AG10803 (cell line): ENCODE measurements at places on chromosomes 1 and 21.

DNA sequence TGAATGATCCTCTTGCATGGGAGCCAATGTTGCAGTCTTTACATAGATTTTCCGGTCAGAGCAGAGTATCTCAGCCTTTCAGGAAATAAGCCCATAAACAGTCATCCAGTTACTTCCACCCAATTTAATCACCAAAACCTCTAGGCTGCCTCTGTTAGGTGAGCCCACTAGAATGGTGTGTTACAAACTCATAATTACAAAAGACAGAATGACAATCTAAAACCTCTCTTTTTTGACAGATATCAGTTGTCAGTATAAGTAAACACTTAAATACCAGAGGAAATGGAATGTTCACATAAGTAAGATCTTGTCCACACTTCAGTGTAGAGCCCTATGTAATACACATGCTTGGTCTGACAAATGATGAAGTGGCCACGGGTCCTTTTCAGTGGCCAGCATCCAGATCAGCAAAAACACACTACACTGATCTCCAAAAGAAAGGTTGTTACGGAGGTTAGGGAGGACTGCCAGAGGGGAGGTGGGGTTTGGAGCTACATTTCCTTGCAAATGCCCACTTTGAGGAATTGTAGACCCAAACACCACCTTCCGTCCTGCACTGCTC lies 71.3 kb upstream of the FBXO28 start:
- no peak for DNase-seq

DNA sequence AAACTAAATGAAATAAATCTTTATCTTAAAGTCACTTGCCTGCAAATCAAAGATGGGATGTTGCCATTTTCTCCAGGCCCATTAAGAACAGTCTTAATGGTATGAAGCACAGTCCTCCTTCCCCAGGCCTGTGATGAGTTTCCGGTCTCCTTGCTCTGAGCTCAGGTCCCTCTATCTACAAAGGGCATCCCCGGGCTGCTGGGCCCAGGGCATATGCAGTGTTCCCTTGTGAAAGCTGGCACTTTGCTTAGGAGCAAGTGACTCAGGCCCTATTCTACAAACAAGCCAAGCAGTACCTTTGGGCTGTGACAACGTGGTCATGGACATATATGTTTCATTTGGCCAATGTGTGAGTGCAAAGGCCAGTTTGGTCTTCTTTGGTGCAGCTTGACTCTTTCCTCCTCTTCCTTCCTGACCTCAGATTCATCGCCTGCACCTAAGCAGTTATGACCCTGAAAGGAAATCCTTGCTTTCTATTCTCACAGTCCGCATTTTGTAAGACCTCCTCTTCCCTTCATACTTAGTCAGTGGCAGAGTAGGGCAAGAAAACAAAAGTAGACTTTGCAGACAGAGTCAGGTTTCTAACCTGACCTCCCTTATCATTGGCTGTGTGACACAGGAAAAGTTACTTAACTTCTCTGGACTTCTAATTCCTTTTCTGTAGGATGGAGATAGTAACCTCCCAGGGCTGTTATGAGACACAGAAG lies 109.5 kb downstream of the ERG start:
- DNase-seq: no peak

- no peak for DNase-seq
These were observed 123.5 kb upstream of the CXADR start for GRCh38 chr21:17389311-17389710.

GRCh38 chr21:26130249-26130881 lies 40.2 kb downstream of the APP start:
- DNase-seq: peak; percentile 26

- no peak for DNase-seq
These were observed 57.1 kb downstream of the SLC27A3 start for GRCh38 chr1:153832293-153832692.

DNA sequence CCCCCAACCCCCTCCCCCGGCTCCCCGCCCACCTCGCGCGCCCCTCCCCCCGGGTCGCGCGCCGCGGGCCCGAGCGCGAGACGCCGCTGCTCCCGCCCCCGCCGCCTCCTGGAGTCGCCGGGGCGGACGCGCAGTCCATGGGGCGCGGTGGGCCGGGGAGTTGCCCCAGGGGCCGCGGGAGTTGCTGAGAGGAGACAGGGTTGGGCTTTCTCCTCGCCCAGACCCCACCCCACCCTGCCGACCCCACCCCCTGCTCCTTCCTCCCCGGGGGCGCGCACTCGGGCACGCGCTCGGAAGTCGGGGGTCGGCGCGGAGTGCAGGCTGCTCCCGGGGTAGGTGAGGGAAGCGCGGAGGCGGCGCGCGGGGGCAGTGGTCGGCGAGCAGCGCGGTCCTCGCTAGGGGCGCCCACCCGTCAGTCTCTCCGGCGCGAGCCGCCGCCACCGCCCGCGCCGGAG lies at the start of gene LAMC1:
Gene LAMC1 (plus strand): TSS at position 275 of the 455 bp plus-strand sequence. CDS start 297 bp downstream, outside the sequence.
- peak; percentile 82 for DNase-seq

DNA sequence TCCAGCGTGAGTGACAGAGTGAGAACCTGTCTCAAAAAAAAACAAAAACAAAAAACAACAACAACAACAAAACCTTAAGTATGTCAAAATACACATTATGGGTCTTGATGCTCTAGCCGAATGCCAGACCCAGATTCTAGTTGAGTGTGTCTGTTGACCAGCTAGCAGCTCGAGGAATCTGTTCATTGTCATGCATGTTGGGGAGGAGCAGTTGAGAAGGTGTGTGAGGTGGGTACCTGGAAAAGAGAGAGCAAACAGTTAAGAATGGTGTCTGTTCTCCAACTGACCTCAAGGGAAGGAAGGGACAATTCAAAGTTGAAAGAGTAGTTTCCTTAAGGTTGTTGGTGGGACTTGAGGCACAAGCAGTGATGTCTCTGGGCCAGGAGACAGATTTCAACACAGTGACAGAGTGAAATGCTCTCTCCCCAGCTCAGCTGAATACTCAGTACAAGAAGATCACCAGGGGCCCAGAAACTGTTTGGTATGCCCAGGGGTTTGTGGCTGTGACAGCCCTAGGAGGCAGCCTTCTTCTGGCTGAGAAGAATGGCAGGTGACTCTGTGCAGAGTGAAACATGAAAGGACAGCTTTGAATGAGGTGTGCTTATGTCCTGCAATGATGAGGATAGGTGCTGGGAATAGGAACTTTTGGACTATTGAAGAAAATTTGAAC lies 14.4 kb upstream of the POU2F1 start:
- DNase-seq: no peak

DNA sequence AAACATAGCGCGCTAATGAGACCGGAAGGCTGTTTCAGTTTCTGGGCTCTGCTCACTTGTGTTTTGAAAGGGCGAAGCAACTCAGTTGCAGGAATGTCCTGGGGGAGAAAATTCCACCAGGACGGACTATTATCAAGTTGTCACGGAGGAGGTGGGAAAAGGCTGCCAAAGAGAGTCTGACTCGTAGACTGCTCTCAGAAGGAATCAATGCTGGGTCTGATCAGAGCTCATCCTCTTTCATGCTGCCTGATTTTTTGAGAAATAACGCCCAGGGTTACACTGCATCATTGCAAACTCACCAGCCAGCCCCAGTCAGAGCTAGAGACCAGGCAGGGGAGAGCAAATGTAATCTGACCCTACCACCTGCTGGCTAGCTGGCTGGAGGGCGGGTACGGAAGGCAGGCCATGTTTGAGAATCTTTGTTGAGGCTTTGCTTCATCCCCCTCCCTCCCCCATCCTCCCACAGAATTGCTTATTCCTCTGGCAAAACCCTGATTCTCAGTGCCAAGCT lies 36.4 kb upstream of the BCL9 start:
- peak; percentile 17 for DNase-seq

DNA sequence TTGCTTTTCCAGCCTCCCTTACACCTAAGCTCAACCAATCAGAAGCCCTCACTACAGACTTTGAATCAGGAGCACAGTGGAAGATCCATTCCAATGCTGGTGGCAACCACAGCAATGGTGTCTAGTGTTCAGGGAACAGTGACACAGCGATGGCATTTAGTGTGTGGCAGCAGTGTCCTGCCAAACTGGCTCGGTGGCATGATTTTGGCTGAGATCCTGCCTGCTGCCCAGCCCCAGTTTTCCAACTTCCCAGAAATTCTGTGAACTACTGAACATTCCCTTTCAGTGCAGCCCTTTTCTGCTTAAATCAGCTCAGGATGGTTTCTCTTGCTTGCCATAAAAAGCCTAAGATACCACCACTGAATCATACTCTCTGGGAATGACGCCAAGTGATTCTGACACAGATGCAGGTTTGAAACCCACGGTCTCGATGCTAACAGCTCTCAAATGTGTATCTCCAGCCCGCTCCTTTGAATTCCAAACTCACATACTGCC lies 8.8 kb downstream of the ASAP3 start:
- peak; percentile 90 for DNase-seq

DNA sequence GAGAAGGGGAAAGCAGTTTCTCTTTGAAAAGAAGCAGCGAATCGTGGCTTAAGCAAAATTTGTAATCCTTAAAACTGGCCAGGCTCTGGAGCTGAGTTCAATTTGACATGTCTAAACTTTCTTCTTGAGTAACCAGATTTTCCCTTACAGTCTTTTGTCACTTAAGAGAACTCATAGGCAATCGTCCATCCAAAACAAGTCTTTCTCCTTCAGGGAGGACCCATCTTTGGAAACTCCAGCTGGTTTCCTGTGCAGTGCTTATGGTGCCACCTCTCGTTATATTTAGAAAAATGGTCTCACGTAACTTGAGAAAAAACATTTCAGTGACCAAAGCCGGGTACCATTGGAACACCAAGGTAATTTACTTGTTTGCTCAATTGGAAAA lies 1.8 kb upstream of the PTTG1IP start:
- DNase-seq: peak; percentile 69

- no peak for DNase-seq
These were observed 6.8 kb downstream of the BSND start for GRCh38 chr1:55005351-55006140.

GRCh38 chr1:25877155-25877554 lies 1.6 kb upstream of the PAQR7 start:
- no peak for DNase-seq

GRCh38 chr1:61123326-61123725 lies 41.0 kb downstream of the NFIA start:
- DNase-seq: no peak

GRCh38 chr21:46553993-46554392 lies 50.9 kb downstream of the S100B start:
- no peak for DNase-seq

DNA sequence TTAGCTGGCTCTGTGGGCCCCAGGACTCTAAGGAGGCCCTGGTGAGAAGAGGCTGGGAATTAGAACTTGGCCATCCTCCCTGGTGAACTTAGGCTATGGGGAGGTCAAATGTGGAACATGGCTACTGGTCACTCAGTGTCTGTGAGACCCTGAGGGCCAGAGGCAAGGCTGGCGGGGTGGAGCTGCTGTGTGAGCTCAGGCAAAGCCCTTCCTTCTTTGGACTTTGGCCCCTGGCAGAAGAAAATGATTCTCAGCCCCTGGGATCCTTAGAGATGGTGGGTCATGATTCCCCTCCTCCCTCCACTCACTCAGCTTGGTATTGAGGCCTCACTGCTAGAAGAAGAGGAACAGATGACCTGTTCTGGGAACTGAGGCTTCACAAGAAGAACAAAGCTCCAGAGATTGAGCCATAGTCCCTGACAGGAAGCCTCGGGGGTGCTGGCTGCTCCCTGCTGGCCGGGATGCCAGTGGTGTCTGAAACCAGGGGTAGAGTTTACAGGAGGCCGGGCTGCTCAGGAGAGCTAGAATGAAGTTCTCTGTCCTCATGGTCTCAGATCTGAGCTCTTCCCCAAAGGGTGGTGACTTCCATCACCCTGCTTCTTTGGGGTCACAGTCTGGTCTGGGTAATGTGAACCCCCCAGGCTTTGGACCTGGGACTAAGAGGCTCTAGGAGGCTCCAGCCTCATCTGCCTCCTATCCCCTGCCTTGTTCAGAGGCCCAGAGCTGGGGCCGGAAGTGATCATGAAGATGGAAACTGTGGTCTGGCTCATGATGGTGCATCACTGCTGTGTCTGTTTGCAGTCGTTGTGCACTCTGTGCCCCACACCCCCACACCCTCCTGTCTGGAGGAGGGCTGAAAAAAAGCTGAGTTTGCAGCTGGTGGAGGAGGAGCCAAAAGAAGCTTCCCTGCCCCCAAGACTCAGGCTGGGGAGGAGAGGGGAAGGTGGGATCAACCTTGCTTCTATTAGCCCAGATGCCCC lies 905 bp downstream of the BTBD19 start:
- DNase-seq: peak; percentile 85

GRCh38 chr1:163562355-163562754 lies 240.6 kb downstream of the NUF2 start:
- DNase-seq: no peak

DNA sequence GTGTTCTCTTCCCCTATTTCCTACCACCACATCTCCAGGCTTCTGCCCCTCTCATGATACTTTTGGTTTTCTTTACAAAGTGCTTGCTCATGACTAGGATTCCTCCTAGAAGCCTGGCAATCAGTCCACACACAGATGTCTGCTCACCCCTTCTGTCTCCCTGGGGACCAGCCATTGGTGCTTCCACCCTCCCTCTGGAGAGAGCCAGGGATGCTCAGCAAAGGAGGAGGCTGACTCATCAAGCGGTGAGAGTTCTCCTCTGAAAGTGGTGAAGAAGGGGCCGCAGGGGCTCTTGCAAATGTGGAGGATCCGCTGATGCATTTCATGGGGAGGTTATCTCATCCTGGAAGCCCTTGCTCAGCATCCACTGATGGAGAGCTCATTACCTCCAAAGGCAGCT lies 14.5 kb downstream of the NT5C1A start:
- peak; percentile 79 for DNase-seq

- no peak for DNase-seq
These were observed 97.7 kb downstream of the IGSF21 start for GRCh38 chr1:18205319-18205718.
